ENCODE measurements at places on chromosomes 16 and 17.

GRCh38 chr17:79922116-79922601 is 82.9 kb upstream of the CBX4 start:
- DNase-seq = peak; percentile 60

- DNase-seq = peak; percentile 34
Observed at GRCh38 chr16:85452364-85453193, 160.5 kb upstream of the GSE1 start.

- DNase-seq = no peak
Observed at GRCh38 chr17:45333702-45334092, 16.9 kb upstream of the MAP3K14 start.

GRCh38 chr17:56994009-56994792 is 16.3 kb downstream of the SCPEP1 start:
- no peak for DNase-seq

DNA sequence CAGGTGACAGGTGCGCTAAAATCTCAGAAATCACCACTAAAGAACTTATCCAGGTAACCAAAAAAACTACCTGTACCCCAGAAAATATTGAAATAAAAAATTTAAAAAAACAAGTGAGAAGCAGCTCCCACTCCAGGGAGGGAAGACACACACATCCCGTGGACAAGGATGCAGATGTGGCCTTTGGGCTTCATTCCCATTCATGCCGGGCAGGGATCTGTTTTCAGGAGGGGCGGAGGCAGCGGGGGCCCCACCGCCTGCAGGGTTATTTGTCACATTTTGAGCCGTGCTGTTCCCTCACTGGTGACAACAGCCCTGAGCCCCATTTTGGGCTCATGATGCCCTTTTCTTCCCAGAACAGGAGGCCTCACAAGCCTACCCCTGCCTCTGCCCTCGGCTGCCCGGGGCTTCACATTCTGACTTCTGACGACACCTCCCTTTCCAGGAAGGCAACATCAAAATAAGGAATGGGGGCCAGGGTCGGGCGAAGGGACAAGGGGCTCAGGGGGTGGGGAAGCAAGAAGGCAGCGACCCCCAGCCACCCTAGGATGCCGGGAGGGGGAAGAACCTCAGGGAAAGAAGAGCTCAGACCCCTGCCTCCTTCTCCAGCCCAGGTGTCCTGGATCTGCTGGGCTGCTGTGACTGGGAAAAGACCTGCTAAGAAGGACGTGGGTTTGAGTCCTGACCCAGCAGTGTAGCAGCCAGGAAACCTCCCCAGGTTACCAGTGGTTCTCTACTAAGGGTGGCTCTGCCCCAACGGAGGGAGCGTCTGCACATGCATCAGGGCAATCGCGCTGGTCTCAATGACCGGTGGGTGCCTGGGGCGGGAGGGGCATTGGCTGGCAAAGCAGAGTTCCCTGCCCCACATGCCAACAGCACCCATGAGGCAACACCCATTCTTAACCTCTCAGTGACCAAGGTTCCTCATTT is 2.3 kb upstream of the CD79B start:
- no peak for DNase-seq

DNA sequence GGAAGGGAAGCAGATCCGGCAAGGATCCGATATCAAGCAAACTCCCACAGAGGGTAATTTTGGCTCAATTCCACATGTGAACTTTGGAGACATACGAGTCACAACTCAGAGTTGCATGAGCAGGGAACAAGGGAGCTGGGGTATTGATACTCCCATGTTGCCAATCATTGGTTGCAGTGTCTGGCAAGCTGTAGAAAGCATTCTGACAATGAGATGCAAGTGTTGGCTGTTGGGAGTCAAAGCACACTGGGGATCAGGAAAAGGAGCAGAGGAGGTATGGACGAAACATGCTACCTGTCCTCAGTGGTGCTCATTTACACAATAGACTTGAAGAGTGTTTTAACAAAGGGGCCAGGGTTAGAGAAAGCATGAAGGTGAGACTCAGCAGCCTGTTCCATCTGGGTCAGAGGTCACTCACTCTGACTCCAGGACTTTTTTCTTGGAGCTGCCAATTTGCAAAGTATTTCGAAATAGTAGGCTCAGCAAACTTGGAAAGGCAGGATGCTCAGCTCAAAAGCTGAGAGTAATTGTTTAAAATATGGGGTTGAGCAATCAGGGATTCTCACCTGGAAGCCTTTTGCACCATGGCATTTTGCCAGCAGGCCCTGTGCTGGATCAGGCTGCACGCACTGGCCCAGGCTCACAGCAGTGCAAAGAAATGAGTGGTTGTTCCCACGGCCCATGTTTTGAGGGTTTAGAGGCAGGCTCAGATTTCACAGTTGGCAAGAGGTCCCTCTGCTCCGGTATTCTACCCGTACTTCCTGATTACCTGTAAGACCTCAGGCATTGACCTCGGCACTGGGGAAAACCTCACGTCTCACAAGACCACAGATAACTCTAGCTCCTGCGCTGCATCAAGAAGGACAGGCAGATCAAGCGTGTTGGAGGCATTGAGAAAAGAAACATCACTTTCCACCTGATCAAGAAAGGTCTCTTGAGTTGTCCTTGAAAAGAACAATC is 17.6 kb upstream of the NKD1 start:
- no peak for DNase-seq

- no peak for DNase-seq
Observed at GRCh38 chr17:41792845-41793783, 6.6 kb upstream of the JUP start.

GRCh38 chr17:81517339-81518112 is 4.9 kb upstream of the ACTG1 start:
- DNase-seq = no peak

- DNase-seq = no peak
Observed at GRCh38 chr16:70470927-70471341, 16.5 kb downstream of the FCSK start.

GRCh38 chr17:61605692-61606091 is 14.7 kb upstream of the NACA2 start:
- DNase-seq = no peak

GRCh38 chr16:80120899-80121521 is 419.8 kb upstream of the DYNLRB2 start:
- DNase-seq = no peak

GRCh38 chr17:1013729-1014090 is 16.8 kb downstream of the TIMM22 start:
- DNase-seq = no peak

GRCh38 chr17:75542229-75542628 is 16.7 kb downstream of the LLGL2 start:
- DNase-seq = no peak

GRCh38 chr17:7191571-7192270 is 12.6 kb upstream of the ASGR1 start:
- no peak for DNase-seq

GRCh38 chr17:76690596-76691280 is 20.0 kb downstream of the MXRA7 start:
- no peak for DNase-seq

GRCh38 chr16:27918755-27919154 is 144.8 kb downstream of the GSG1L start:
- no peak for DNase-seq

GRCh38 chr16:71746442-71747046 is 22.0 kb upstream of the PHLPP2 start:
- peak; percentile 27 for DNase-seq

DNA sequence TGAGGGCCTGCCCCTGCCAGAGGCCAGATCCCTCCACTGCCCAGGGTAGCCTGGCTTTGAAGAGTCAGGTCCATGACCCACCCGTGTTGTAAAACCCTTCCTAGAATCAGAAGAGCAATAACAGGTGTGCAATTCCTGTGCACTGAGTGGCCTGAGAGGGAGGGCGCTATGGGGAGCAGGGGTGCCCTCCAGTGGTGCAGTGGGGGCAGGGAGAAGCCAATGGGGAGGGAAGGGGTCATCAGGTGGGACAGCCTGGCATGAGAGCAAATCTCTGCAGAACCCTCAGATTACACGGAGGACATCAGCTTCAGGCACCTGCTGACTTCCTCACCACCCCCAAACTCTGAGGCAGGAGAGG is 72.9 kb upstream of the ZNF469 start:
- DNase-seq = no peak

DNA sequence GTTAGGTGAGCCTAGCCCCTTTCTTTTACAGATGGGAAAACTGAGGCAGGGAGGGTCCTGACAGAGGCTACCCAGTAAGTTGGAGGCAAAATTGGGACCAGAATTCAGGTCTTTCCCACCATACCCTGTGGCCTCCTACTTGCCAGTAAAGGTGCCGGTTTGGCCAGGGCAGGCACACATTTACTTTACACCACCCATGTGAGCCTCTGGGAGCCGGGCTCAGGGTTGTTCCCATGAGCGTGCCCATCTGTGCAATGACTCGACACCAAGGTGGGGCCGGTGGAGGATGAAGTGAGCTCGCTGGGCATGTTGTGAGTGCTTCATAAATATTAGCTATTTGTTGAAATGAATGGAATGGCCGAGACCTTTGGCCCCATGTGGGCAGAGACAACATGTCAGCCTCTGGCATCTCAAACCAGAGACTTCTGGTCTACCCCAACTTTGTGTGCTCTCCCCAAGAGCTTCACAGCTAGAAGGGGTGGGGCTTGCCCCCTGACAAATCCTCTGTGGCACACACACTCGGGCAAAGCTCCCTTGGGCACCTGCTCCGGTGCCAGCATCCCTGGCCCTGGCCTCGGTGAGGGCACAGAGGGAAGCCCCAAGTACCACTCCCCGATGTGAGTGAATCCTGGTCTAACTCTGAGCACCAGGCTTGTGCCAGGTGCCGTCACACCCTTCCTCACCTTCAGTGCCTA is 60.1 kb downstream of the SRCIN1 start:
- no peak for DNase-seq
